ENCODE measurements at places on chromosomes 13 and 19.

- DNase-seq = no peak
These were observed 161.1 kb downstream of the DCT start for GRCh38 chr13:94318418-94318817.

- DNase-seq = no peak
These were observed 224.9 kb downstream of the UQCRFS1 start for GRCh38 chr19:28988066-28988465.

- no peak for DNase-seq
These were observed 1077.6 kb downstream of the DIAPH3 start for GRCh38 chr13:59086147-59086546.

GRCh38 chr19:5684694-5685430 lies 4.0 kb downstream of the HSD11B1L start:
- no peak for DNase-seq

DNA sequence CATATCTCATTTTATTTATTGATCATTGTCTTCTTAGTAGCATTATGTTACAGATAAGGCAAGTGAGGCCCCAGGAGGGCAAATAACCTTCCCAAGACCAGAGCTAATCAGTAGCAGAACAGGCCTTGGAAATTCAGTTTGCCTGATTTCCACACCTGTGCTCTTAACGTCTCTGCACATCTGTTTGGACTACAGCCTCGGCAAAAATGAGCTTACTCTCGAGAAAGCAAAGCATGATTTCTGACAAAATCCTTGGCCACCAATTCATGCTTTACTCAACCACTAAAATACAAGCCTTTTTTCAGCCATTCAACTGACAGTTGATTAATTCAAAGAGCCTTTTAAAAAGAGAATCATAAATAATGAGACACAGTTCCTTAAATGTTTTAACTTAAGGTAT lies 309.3 kb upstream of the HTR2A start:
- no peak for DNase-seq

- DNase-seq = no peak
These were observed 98.4 kb downstream of the STK24 start for GRCh38 chr13:98478189-98479129.

DNA sequence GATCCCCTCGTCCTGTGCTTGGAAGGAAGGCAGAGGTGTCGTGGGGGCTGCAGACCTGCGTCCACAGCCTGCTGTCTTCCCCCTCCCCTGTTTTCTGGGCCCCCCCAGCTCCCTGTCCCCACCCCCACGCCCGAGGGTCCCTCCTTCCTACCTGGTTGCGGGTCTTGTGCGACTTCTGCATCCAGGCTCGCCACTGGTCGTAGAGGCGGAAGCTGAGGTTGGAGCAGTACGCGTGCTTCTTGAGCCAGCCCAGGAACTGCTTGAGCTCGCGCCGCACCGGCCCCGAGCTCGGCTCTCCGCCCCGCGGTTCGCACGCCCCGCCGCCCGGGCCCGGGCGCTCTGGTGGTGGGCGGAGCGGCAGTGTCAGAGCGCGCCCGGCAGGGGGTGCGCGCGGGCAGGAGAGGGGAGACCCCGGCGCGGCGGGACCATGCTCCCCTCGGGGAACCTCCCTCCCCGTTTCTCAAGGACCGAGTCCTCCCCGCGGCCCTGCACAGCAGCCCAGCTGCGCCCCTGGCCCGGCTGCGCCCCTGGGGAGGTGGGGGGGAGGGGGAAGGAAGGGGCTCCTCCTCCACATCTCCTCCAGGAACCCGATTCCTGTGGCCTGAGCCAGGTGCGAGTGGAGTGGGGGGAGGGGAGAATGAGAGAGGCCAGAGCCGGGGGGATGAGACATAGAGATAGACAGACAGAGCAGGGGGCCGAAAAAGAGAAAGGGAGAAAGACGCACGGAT lies 5.7 kb downstream of the REX1BD start:
- no peak for DNase-seq

- no peak for DNase-seq
These were observed 4.4 kb downstream of the TNFRSF19 start for GRCh38 chr13:23574421-23575145.

DNA sequence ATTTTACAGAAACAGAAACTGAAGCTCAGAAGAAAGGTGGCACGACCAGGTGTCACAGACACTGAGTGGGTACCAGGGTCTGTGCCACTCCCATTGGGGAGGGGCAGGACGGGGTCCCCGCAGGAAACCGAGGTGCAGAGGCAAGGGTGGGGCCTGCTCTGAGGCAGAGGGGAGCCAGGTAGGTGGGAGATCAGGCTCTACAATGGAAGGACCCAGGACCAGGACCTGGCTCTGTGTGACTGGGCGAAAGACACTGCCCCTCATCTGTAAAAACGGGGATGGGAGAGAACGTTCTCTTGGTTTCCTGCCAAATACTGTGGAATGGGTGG lies 2.8 kb downstream of the PTGIR start:
- DNase-seq = no peak

GRCh38 chr13:105572401-105572800 lies 963.1 kb downstream of the EFNB2 start:
- DNase-seq = no peak

DNA sequence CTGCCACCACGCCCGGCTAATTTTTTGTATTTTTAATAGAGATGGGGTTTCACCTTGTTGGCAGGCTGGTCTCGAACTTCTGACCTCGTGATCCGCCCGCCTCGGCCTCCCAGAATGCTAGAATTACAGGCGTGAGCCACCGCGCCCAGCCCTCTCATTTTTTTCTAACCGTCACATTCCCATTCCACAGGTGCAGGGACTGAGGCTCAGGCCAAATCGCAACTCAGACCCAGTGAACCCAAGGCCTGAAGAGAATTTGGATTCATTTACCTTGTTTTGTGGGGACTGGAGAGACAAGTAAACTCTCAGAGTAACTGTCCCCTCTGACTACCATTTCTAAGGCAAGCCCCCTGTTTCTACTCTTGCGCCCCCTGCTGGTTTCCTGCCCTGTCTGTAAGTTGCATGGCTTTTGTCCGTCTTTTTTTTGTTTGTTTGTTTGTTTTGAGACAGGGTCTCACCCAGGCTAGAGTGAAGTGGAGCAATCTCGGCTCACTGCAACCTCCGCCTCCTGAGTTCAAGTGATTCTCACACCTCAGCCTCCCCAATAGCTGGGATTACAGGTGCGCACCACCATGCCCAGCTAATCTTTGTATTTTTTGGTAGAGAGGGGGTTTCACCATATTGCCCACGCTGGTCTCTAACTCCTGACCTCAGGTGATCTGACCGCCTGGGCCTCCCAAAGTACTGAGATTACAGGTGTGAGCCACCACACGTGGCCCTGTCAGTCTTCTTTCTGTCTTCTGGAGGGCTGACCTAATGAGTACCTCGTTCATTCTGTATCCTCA lies 2.3 kb upstream of the STRN4 start:
- DNase-seq = no peak

DNA sequence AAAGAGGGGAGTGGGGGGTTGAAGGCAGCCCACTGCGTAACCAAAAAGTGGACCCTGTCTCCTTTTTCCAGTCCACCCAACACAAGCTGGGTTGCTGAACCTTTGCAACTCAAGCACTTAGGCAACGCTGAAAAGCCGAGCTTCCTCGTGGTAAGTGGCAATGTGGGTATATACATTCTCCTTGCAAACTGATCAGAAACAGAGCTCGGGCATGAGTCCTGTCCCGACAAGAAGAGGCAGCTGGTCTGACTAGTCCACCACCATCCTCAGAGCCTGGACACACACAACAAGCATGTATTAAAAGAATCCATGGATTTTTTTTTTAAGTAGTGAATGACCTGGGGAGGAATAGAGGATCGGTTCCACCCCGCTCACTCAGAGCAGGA lies 240.6 kb upstream of the ZNF507 start:
- DNase-seq = no peak

DNA sequence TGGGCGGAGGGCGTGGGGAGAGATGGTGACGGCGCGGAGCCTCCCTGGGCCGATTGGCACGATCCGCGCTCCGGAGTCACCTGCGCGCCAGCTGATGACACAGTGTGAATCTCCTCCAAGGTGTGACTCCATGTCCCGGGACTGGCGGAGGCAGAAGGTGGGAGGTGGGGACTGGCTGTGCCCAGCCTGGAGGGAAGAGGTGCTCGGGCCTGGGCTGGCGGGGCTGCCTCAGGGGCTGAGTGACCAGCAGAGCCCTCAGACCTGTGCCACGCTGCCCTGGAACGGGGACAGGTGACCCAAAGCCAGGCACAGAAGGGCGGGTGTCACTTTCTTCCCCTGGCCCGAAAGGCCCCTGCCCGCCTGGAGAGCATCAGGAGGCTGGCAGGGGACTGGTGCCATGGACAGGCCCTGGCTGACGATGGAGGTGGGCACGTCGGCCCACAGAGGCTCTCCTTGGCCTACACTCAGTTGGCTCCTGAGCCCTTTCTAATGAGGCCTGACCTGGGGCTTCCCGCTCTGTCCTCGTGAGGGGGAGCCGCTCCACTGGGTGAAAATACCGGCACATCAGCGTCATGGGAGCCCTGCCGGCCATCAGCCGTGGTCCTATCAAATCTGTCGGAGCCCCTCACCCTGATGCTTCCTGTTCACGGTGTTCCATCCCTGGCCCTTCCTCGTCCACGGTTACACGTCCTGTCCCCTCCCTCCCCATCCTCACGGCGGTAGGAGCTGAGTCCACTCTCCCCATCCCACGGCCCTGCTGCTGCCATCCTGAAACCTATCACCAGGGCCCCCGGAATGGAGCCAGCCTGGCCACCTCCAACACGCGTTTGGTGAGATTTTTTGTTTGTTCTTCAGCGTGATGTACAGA lies 75.6 kb downstream of the SPACA7 start:
- DNase-seq = no peak

DNA sequence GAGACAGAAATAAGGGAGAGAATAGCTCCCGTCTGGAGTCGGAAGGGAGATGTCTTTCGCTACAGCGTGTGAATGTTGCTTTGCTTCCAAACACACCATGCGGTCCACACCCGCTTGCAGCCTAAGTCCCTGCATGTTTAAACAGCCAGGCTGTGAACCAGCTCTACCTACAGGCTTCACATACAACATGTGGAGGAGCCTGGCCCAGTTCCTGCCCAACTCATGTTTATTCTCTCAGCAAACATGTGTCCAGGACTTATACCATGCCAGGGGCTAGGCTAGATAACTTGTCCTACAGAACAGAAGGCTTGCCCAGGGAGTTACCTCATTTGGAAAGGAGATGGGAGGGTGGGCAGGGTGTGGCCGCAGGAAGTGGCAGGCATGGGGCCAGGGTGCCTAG lies 181.5 kb downstream of the FOXO1 start:
- DNase-seq = no peak

DNA sequence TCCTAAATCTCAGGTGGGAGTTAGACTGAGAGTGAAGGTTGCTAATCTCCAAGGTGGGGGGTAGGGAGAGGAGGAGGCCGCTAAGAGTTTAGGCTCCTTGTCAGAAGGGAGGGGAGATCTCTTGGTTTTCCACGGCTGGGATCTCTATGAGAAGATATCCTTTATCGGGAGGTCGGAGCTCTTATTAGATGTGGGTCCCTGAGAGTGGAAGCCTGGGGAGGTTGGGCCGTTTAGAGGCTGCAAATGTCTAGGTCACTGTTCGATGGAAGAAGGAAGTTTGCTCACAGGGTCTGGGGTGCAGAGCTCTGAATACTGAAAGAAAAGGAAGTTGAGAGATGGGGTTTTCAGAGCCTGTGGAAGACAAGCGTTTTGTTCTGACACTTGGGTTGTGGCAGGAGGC lies 3.8 kb downstream of the MYADM start:
- no peak for DNase-seq

All from urinary bladder (tissue), 4 donors.